Stimulated activated CD4-positive, alpha-beta T cell treated with anti-CD3 and anti-CD28 coated beads, Interleukin-1b, Interleukin-23, amount 100 ng/mL, for 4 hours (primary cell): ENCODE measurements at places on chromosomes 1 and 21.

- no peak for DNase-seq
Measured at GRCh38 chr1:221989741-221990140, 247.9 kb upstream of the DUSP10 start.

- peak; percentile 31 for DNase-seq
Measured at GRCh38 chr1:66445492-66446181, 88.3 kb upstream of the SGIP1 start.

GRCh38 chr21:27001526-27001925 lies 34.6 kb upstream of the ADAMTS5 start:
- DNase-seq: no peak

DNA sequence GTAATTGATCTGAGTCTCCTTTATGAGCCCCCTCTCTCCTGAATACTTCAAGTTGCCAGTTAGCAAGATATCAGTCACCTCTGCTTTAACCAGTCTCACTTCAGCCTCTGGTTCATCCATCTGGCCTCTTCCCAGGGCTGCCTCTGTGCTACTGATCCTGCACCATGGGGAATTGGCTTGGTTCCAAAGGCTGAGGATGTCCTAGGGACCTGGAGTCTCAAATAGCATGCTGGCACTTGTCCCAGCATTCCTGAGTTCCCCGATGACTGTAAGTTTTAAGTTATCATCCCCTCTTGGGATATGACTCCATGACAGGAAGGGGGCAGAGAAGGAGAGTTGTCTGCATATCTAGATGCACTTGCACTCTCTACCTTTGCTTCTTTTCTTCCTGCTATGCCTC lies 252.0 kb downstream of the PTBP2 start:
- no peak for DNase-seq

GRCh38 chr1:234231061-234231892 lies 142.0 kb upstream of the COA6 start:
- no peak for DNase-seq

GRCh38 chr1:30684881-30685795 lies 38.2 kb downstream of the MATN1 start:
- DNase-seq: peak; percentile 7

DNA sequence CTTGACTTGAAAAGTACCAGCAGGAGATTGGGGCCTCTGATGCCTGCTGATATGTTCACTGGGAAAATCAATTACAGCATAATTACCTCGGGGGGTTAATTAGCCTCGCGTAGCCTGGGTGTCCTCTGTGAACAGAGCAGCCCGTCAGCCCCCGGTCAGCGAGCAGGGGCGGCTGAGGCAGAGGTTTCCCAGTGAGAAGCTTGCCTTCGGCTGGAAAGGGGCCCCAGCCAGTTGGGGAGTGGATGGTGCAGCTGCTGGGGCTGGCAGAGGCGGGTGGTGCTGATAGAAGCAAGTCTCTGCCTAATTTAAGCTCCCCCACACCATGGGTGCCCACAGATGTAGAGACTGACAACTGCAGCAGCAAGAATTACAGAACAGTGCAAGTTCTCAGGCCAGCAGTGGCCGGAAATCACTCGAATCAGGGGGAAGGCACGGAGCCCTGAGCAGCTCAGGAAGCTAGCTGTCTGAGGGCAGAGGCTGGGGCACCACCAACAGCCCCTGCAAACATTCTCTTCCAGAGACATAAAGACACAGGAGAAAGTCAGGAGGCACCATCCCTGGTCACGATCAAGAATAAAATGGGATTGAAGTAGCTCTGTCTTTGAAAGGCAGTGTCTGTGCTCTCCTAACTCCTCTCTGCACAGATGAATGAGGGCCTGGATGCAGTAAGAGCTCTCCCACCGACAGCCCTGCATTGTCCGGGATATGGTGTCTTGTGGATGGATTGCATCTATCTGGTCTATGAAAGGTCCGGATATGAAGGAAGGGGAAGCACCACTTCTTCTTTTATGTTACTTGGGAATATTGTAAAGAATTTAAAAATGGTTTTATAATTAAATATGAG lies 166.5 kb upstream of the CD34 start:
- DNase-seq: no peak

DNA sequence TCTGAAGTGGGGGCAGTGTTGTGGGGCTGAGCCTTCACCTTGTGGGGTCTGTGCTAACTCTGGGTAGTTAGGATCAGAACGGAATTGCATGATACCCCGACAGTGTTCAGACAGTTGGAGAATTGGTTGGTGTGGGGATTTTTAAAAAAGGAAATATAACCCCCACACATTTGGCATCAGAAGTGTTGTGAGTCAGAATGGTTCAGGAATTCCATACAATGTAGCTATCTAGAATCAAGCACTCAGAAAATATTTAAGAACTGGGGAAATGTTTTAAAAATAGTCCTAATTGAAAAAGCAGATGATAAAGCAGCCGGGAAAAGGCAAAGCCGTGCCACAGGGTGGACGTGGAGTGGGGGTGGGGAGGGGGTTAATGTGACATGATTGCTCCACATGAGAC lies 6.5 kb upstream of the S100A7 start:
- DNase-seq: no peak

- peak; percentile 41 for DNase-seq
Measured at GRCh38 chr1:9615316-9616063, 26.8 kb downstream of the TMEM201 start.

DNA sequence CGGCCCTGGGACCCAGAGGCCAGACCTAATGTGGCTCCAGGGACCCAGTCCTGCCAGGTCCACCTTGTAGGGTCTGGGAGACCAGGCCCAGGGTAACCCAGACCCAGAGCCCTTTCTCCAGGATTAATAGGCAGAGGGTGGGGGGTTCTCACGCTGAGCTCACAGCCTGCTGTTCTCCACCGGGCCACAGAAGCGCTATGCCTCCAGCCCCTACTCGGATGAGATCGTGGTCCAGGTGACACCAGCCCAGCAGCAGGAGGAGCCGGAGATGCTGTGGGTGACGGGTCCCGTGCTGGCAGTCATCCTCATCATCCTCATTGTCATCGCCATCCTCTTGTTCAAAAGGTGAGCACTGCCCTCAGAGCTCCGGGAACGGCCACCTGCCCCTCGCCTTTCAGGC lies 43.3 kb upstream of the KDM4A start:
- DNase-seq: no peak

DNA sequence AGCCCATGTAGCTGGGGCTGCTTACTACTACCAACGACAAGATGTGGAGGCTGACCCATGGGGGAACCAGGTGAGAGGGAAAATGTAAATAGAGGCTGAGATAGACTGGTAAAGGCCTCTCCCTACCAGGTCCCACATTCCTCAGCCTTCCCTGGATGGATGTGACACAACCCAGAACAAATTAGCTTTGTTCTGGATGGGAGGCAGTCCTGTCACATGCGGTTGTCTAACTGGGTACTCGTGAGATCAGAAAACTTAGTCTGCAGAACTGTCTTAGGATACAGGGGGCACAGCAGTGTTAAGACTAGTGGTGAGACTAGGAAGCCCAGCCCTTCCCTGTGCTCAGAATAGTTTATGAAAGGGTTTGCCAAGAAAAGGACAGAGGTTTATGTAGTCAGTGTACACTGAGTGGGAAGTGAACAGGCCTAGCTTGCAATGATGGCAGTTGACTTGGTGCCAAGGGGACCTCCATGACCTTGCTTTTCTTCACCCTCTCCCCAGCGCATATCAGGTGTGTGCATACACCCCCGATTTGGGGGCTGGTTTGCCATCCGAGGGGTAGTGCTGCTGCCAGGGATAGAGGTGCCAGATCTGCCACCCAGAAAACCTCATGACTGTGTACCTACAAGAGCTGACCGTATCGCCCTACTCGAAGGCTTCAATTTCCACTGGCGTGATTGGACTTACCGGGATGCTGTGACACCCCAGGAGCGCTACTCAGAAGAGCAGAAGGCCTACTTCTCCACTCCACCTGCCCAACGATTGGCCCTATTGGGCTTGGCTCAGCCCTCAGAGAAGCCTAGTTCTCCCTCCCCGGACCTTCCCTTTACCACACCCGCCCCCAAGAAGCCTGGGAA lies 8.4 kb downstream of the MMACHC start:
- DNase-seq: no peak

DNA sequence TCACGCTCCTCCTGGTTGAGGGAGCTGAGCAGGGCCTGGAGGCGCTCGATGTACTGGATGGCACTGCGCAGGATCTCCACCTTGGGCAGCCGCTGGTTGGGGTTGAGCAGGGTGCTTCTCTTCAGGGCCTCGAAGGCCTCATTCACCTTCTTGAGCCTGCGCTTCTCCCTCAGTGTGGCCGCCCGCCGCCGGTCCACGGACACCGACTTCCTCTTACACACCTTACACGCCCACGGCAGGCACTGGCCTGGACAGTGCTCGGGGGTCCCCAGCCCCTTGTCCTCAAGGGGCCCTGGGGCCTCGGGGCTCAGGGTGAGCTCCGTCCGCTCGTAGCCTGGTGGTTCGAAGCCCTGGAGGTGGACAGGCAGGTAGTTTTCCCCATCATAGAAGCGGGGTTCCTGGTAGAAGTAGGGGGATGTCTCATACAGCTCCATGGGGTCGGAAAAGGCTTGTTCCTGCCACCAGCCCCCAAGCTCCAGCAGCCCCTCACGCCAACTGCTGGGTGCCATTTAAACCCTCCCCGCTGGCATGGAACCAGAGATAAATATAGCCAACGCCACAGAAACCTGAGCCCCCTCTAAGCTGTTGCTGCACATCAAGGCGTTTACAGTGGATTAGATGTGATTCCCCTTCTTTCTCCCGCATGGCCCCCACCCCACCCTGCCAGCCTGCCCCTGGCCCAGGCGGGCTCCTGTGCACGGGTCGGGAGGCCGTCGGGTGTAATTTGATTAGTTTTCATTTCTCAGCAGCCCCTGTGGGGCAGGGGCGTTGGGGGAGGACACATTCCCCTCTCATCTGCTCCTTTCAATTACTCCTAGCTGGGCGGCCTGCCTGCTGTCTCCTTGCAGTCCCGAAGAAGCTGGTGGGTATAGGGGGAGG lies at the start of gene MYOG:
Gene MYOG (minus strand): TSS at position 485 of the 879 bp plus-strand sequence. CDS start 51 bp downstream, at position 434.
- DNase-seq: no peak

DNA sequence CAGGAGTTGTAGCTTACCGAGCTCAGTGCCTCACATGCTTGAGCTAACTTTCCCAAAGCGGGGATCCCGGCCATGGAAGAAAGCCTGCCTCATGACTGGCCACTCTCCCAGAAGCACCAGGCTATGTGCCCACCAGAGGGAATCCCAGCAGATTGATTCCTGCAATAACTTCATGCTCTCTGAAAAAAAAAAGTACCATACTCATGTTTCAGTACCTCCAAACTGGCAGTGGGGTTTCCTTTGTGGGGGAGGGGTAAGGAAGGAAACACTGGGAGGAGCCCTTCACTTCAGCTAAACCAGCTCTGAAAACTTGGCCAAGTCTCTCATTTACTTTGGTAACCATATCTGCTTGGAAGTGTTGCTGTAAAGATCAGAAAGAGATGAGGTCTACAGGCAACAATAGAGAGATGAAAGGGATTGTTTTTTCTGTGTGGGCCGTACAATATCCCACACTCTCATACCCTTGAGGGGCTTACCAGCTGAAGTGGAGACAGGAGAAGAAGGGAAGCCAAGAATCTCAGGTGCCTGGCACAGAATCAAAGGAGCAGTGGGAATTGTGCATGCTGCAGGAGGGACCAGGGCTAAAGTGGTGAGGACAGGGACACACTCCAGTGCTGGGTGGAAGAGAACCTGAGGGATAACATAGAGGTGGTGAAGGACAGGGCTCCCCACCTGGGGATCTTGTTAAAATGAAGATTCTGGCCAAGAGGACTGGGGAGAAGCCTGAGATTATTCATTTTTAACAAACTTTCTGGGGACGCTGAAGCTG lies 42.4 kb upstream of the TACSTD2 start:
- DNase-seq: no peak

DNA sequence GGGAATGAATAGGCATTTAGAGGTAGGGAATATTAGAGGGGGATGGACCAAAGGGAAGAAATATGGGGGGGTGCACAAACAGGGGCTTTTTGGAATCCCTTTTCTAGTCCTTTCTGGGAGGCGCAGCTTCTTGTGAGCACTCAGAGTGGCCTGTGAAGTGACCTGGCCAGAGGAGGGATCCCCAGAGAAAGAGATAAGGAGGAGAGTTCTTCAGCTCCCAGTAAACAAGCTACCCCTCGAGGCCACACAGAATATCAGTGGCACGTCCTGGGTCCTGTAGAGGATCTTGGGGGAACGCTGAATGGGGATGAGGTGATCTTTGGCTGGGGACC lies 19.4 kb downstream of the VANGL2 start:
- DNase-seq: no peak

GRCh38 chr1:167263819-167264464 lies 43.3 kb downstream of the POU2F1 start:
- no peak for DNase-seq

DNA sequence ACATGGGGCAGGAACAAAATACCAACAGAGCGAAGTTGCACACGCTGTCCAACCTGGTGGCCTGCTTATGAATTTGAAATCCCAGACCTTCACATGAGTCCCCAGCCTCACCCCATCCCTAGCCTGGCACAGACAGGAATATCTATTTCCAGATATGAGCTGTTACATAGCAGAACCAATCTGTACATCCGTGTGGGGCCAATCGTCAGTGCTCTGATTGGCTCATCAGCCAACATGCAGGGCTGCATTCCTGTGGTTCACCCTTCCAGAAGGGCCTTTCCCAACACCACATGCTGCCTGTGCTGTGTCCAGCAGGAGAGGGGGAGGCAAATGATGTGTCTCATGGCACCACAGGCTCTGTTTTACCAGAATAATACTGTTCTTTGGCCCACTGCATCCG lies 31.3 kb downstream of the CCN1 start:
- no peak for DNase-seq

- DNase-seq: no peak
Measured at GRCh38 chr1:55639051-55639450, 423.9 kb upstream of the USP24 start.
